Activated T-helper 1 cell treated with anti-CD3 and anti-CD28 coated beads, Interleukin-2, amount 50 U/mL, for 16 hours (primary cell): ENCODE measurements at places on chromosomes 1 and 21.

DNA sequence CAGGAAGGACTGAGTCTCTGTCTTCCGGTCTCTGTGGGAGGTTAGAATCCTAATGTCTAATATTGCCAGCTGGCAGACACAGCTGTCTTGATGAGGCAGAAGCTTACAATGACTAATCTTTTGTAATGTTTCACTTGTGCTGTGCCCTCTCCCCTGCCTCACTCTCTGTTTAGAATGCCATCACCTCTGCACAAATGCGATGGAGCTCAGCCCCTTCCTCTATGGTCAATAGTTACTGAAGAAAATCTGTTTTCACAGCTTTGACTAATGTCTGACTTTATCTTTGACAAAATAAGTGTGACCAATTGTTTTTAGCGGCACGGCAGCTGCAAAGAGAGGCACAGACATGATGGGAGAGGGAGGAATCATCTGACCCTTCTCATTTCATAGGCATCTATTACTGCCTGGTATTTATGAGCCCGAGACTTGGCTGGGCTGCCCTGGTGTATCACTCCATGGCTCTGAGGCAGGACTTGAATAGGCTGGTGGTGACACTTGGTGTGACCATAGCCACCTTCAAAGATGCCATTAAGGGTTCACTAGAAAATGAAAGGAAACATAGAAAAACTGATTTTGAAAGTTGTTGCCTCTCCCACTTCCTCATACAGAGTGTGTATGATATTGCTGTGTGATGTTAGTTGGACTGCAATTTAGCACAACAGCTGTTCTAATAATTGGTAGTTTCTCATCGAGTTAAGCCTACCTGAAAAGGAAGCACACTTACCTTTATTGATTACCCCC lies 163.2 kb upstream of the NBPF11 start:
- no peak for DNase-seq

GRCh38 chr1:203177470-203178039 lies 1.9 kb upstream of the MYBPH start:
- DNase-seq, result no peak

- no peak for DNase-seq
These were observed 1205.3 kb upstream of the ADGRL4 start for GRCh38 chr1:80211691-80212380.

DNA sequence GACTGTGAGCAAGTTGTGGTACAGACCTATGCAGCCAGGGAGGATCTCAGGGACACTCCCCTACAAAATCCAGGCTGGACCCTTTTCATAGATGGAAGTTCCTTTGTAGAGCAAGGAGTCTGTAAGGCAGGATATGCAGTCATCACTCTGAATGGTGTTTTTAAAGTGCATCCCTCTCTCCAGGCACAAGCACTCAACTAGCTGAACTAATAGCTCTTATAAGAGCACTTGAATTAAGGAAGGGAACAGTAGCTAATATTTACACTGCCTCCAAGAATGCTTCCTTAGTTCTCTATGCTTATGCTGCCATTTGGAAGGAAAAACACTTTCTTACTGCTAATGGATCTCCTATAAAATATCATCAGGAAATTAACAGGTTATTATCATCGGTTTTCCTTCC lies 27.0 kb upstream of the SMYD3 start:
- DNase-seq, result no peak

DNA sequence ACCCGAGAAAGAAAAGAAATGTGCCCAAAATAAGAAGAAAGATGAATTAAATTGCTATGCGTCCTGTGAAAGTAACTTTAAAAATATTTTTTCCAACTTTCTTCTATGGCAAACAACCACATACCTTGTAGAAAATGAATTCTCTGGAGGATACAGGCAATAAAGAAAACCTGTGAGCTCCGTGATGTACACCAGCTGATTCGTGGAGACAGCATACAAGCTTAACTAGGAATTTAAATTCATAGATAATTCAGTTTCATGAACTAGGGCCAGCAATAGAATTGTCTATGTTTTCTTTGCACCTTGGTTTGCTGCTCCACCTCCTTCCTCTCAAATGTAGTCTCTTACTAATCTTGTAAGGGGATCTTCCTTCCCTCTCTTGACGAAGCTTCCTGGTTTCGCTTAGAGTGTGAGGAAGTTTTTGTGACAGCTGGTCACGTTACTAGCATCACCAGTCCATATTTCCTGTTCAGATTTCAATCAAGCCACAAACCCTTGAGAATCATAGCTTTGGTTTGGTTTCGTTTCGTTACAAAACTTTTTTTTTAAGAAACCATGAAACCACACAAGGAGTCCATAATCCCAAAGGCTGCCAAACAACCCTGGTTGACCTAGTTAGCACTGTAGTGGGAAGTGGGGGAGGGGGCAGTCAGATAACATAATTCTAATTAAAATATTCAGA lies 35.8 kb downstream of the GREM2 start:
- no peak for DNase-seq

- no peak for DNase-seq
These were observed 68.2 kb downstream of the RNF187 start for GRCh38 chr1:228555074-228555994.
